ENCODE measurements at places on chromosomes 4 and X. TPM values are rescaled to one million over a fixed set of nuclear protein-coding genes. Genes with fewer than 3 reads are reported as not detected.

Gene WDR17
- total RNA-seq: 2.3 TPM

Gene PDCL2
- total RNA-seq: not detected

Gene PIR
- 24.0 TPM for total RNA-seq

Gene MAGED4
- not detected for total RNA-seq

Gene TRAM1L1
- total RNA-seq: 0.65 TPM

Gene F8A2
- total RNA-seq: not detected

Gene BCOR
- 17.1 TPM for total RNA-seq

Gene CFAP47
- not detected for total RNA-seq

Gene ALPK1
- total RNA-seq: 25.8 TPM

Gene GPR82
- 0.22 TPM for total RNA-seq

Gene CXCL10
- not detected for total RNA-seq

Gene FAM199X
- 43.2 TPM for total RNA-seq

Gene SSX4B
- total RNA-seq: not detected

Gene NONO
- total RNA-seq: 226 TPM

Gene SOWAHB
- total RNA-seq: not detected

Gene MAGEA8
- total RNA-seq: not detected

Gene IGSF1
- 0.68 TPM for total RNA-seq

Gene DCAF8L2
- total RNA-seq: not detected

Gene CCDC110
- 0.22 TPM for total RNA-seq

Gene SH3D19
- total RNA-seq: 269 TPM

Gene KLF8
- 34.3 TPM for total RNA-seq

Gene NKX1-1
- total RNA-seq: not detected

Gene MSN
- 215 TPM for total RNA-seq

Gene MAGEC2
- total RNA-seq: not detected

Gene CSAG1
- not detected for total RNA-seq

Gene STPG2
- not detected for total RNA-seq

Gene PDGFRA
- 91.0 TPM for total RNA-seq

Gene HS6ST2
- total RNA-seq: 0.34 TPM

Gene MAGEB2
- not detected for total RNA-seq

Gene PCYT1B
- not detected for total RNA-seq

Gene TSPAN5
- total RNA-seq: 6.5 TPM

Gene GABRQ
- not detected for total RNA-seq

Gene GRID2
- total RNA-seq: not detected

Gene GAK
- 57.6 TPM for total RNA-seq

Gene AKAP14
- total RNA-seq: not detected

Gene RBPJ
- 168 TPM for total RNA-seq

Gene GPR173
- 0.51 TPM for total RNA-seq

Gene KIF4A
- total RNA-seq: 0.16 TPM

Gene PPP1R2C
- total RNA-seq: not detected

Gene TMEM271
- total RNA-seq: not detected

Gene SMR3B
- total RNA-seq: not detected

Measured in subcutaneous adipose tissue (tissue), 4 donors.